ENCODE measurements at places on chromosomes 5 and 9.

DNA sequence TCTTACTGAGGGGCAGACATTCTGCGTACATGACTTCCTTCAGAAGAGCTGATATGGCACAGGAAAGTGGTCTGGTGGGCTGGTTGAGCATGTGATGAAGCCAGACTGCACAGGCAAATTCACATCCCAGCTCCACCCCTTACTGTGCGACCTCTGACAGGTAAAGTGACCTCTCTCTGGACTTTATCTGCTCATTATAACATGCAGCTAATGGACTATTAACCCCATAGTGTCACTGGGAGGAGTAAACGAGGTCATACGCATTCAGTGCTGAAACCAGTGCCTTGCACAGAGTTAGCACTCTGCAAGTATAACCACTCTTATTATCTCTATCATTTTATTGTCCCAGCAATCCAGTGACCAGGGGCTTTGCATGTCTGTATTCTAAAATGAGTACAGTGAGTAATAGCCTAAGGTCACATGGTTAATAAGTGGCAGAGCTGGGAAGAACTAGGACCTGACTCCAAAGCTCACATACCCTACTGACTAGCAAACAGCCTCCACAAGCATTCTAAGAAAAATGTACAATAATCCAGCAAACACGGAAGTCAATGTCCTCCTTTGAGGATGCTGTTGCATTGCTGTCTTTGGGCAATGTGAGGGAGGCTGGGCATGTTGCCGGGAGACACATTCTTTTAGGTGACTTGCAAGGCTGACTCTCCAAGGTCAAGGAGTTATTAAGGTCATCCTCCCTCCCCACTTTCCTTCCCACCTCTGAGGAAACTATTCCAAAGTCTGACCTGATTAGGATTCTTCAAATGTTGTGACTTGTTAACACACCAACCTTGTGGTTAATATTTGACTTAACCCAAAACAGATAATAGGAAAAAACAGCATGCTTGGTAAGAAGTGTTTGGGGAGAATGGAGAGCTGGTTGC lies 19.0 kb downstream of the GLRX start:
- peak; percentile 48 for DNase-seq
- H3K4me3 ChIP-seq = no peak overlapping the region
- H3K27ac ChIP-seq = no peak overlapping the region

DNA sequence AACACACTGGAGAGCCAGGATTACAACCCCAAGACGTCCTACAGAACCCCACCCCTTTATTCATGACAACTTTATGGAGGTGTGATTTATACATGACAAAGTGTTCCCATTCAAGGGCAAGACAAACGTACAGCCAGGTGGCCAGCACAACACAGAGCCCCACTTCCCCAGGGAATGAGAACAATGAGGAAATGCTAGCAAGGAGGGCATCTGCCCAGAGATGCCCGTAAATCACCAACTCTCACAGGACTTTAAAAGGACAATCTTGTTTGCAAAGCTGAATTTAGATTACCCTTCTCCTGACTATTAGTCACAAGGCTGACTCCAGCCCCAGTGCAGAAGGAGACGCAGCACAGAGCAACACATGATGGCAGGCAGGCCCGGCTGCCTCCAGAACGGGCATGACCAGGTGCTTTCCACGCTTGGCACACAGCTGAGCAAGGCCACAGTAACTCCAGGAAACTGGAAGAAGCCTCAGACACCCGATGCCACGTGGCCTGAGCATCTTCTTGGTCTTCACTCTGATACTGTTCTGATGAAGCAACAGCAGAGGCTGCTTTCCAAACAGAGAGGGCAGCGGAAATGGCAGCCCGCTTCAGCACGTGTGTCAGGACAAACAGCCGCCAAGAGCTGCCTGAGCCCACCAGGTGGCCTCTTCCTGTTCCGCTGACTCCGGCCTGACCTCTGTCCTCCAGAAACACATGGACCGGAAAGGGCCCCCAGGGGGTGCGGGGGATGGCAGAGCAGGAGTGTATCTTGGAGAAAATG lies 51.4 kb downstream of the ROR2 start:
- H3K36me3 ChIP-seq = no peaks in the 10 kb centered on the region
- DNase-seq = peak; percentile 88
- H3K4me1 ChIP-seq = peaks cover 98% of the 10 kb centered on the region
- peak overlapping the region; percentile 19 for H3K4me3 ChIP-seq
- no peaks in the 10 kb centered on the region for H3K27me3 ChIP-seq
- peak overlapping the region; percentile 75 for H3K27ac ChIP-seq

- no peaks in the 10 kb centered on the region for H3K4me1 ChIP-seq
- DNase-seq = no peak
- H3K36me3 ChIP-seq = no peaks in the 10 kb centered on the region
These were observed 48.4 kb upstream of the SMIM23 start for GRCh38 chr5:171736976-171737891.

DNA sequence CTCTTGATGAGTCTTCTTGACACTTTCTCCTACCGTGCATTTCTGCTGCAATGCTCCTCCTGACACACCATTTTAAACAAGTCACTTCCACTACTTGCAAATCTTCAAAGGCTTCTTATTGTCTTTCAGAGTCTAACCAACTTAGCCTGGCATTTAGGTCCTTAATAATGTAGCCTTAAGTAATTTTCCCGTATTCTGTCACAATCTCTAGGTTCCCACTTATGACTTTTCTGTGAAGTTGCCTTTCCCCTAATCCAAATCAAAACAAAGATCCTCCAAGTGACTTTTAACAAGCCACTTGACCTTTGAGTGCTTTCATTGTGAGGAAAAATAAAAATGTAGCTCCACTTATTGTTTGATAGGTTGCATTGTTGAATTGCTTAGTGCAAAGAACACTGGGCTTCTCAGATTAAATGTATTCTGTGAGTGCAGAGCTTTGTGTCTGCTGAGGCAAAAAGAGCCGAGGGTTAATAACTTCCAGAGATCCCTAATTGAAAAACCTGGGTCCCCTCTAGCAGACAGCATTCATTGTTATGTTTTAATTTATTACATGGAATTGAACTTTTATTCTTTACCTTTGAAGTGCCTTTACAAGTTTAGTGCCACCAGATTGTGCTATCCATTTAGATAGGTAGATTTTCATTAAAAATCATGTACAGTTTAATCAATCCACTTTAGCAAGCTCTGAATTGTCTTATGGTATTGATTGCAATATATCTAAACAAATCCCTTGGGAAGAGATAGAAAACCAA lies 341.7 kb upstream of the TYRP1 start:
- no peak overlapping the region for H3K27ac ChIP-seq
- no peak for DNase-seq
- no peaks in the 10 kb centered on the region for H3K27me3 ChIP-seq
- H3K4me3 ChIP-seq = no peak overlapping the region
- no peaks in the 10 kb centered on the region for H3K4me1 ChIP-seq
- no peaks in the 10 kb centered on the region for H3K36me3 ChIP-seq

GRCh38 chr5:64707191-64707590 lies 16.9 kb downstream of the SHISAL2B start:
- peaks cover 32% of the 10 kb centered on the region for H3K27me3 ChIP-seq
- no peak overlapping the region for H3K27ac ChIP-seq
- H3K4me3 ChIP-seq = no peak overlapping the region
- H3K4me1 ChIP-seq = no peaks in the 10 kb centered on the region
- no peak for DNase-seq
- H3K36me3 ChIP-seq = no peaks in the 10 kb centered on the region

DNA sequence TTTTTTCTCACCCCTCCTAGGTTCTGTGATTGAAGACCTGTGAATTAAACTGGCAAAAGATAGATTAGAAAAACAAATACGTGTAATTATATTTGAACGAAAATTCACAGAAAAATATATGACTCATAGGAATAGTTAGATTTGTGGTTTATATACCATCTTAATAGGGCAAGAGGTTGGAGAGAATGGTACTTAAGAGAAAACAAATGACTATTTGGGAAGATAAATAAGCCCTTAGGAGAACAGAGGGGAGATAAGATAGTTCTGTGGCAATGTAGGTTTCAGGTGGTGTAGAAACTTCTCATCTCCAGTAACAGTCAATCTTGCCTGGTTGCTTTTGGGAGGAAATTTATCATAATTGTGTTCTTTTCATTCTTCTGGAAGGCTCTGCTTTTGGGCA lies 122.0 kb downstream of the PRDM9 start:
- DNase-seq = no peak
- H3K4me3 ChIP-seq = no peak overlapping the region
- H3K36me3 ChIP-seq = no peaks in the 10 kb centered on the region
- H3K4me1 ChIP-seq = no peaks in the 10 kb centered on the region

DNA sequence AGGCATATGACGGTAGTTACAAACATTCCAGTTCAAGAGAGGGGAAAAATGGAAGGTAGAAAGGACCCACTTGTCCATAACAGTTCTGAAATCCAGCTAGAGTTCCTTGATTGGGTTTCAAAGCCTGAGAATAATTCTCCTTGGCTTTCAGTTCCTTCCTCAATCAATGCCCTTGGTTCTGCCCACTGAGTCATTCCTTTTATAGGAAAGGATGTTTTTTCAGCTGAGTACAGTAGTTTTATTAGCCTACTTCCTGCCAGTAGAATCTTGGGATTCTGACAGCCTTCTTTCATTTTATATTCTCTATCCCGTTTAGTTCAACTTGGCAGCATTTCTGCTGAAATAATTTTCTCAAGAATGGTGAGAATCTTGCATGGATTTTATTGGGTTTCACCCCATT lies 386.9 kb upstream of the SMC2 start:
- no peaks in the 10 kb centered on the region for H3K27me3 ChIP-seq
- no peak overlapping the region for H3K27ac ChIP-seq
- H3K4me3 ChIP-seq = no peak overlapping the region
